ENCODE measurements at places on chromosomes 4 and X. TPM values are rescaled to one million over a fixed set of nuclear protein-coding genes. Genes with fewer than 3 reads are reported as not detected.

GRCh38 chrX:63349307-63349706, 1.8 kb downstream of the SPIN4 start:
- DNase-seq = no peak

GRCh38 chrX:38004046-38004445, 2.3 kb upstream of the SYTL5 start:
- DNase-seq = no peak

DNA sequence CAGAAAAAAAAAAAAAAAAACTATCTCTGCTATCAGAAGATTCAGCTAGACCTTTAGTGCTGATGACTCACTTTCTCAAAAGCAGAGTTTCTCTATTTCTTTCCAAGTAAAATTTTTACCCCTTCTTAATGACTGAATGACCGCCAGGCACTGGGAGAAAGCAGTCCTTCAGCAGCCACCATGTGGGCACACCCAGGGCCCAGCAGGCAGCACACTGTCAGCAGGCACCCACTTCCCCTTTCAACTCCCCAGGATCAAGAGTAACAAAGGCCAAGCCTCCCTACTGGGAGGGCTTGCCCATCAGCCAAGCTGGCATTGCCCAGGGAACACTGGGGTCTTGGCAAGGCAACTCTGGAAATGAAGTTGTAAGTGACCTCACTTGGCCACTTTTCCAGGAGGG, 201.9 kb upstream of the MAMLD1 start:
- no peak for DNase-seq

DNA sequence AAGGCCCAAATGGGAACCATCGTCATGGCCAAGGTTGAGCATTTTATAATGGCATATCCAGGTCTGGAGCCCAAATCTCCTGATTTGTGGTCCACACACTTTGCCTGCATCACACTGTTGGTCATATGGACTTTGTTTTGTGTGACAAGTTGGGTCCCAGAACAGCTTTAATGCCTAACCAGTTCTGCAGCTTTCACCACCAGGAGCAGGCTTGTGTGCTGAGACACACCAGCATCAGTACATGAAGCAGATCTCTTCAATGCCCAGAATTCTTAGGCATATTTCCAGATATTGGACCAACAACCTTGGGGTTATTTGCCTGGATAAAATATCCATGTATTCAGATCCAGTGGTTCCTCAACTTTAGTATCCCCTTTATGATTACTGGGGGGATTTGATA, 371.3 kb downstream of the FBXW7 start:
- no peak for DNase-seq

DNA sequence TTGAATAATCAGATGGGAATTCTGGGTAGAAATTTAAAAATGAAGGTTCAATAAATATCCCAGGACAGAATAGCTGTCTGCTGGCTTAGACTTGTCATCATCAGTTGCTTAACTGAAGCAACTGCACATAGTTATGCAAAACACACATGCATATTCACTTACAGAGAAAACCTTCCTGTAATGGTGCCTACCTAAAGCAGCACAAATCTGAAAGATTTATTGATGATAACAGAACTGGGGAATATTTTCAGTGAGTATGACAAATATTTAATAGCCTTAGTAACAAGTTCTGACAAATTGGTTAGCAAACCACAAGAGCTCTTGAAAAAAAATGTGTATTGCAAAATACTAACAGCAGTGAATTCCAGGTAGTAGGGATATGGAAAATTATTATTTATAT, 606.8 kb upstream of the BOD1L1 start:
- no peak for DNase-seq

- DNase-seq = no peak
These were observed 3.6 kb upstream of the NXT2 start for GRCh38 chrX:109533005-109533404.

DNA sequence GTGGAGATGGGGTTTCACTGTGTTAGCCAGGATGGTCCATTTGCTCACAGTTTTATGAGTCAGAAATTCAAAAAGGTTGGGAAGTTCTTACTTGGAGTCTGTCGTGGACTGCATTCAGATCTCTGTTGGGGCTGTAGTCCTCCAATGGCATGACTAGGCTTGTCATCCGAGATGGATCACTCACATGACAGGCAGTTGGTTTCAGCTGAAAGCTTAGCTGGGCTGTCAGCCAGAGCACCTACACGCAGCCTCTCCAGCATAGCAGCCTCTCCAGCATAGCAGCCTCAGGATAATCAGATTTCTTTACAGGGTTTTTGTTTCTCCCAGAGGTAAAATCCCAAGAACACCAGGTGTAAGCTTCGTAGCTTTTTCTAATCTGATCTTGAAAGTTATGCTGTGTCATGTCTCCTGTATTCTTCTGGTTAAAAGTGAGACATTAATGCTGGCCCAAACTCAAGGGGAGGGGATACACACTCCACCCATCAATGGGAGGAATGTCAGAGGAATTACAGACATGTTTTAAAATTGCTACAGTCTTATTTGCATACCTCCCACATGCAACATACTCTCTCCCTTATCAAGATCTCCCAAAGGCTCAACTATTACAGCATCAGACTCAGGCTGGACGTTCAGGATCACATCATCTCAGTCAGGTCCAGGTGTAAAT, 31.6 kb upstream of the SOD3 start:
- peak; percentile 58 for DNase-seq

DNA sequence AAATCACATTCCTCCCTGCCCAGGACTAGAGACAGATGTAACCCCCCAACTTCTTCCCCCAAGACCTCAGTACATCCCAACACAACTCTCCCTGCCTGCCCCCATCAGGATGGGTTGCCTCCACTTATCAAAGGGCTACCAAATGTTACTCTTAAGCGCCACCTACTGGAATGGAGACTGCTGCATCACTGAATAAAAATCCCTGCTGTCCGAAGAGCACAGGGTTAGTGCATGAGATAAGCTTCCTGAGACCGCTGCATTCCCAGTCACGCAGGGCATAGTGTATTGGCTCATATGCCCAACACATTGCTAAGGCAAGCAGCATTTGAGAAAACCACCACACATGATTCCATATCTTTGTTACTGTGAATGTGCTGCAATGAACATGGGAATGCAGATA, 544.5 kb downstream of the PPP4R3C start:
- no peak for DNase-seq

DNA sequence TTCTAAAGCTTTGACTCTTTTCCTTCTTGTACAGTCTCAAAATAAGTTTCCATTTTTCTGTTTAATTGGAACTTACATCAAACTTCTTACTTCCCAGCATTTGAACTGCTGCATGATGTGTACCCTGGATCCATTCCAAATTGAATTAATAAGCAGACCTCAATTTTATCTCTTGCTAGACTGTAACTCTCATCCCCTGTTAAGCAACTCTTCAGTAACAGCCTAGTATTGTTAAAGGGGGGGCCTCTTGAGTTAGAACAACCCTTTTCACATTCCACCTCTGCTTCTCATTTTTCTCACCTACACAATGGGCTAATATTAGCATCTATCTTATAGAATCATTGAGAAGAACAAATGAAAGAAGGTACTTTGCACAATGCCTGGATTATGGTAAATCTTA, 169.4 kb downstream of the IL1RAPL1 start:
- DNase-seq = no peak

GRCh38 chr4:35963383-35963782, 280.9 kb downstream of the ARAP2 start:
- no peak for DNase-seq

DNA sequence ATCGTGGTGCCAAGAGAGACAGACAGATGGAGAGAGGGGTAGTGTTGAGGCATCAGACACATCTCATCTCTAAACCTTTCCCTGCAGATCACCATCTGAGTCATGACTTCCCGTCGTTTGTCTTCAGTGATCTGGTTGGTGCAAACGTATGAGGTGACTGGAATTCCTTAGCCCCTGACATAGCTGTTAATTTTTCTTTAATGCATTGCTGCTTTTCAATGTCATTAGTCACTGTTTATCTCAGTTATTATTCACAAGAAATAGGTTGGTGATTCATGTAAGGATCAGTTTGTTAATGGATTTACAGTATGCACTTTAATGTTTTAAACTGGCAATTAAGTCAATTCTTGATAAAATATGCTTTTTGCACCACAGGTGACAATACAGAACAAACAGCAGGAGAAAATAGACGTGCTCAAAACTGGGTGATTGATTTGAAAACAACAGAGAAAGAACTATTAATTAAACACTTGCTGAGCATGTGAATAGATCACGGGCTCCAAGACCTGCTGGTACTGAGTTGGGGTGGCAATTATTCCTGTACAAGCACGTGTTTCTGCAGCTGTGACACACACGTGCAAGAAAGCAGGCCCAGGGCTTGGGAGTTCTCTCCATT, 1.3 kb upstream of the TMEM154 start:
- DNase-seq = no peak

- no peak for DNase-seq
These were observed 52.0 kb upstream of the WDR17 start for GRCh38 chr4:176013476-176014247.

DNA sequence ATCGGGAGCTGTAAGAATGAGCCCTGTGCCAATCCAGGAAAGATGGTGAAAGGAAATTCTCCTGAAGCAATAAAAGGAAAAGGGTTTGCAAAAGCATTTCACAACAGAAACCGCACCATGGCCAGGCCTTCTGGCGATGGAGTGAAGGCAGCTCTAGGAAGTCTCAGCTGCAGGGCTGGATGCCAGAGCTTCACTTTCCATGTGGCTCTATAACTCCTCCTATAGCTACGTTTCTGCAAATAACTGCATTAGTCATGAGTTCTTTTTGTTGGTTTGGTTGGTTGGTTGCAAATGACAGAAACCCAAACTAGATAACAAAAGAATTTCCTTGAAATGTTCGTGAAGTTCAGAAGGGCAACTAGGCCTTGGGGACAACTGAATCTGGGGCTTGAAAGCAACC, 84.6 kb downstream of the RELL1 start:
- no peak for DNase-seq

GRCh38 chr4:55296096-55296495, 49.9 kb upstream of the SRD5A3 start:
- DNase-seq = no peak

DNA sequence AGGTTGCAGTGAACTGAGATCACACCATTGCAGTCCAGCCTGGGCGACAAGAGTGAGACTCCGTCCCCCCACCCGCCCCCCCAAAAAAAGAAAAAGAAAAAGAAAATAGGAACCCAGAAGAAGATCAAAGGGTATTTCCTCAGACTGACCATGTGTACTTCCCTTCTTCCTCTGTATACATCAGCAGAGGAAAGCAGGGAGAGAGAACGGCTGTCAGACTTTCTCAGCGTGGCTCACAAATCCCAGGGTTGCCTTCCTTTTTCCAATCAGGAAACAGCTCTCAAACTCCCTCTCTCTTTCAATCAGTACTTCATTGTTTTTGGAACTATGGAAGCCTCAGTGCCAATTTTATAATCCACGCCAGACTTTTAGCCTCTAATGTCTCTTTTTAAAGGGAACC, 59.1 kb downstream of the CHRNA9 start:
- no peak for DNase-seq

- no peak for DNase-seq
These were observed 425.9 kb downstream of the RPA4 start for GRCh38 chrX:97309487-97310116.

DNA sequence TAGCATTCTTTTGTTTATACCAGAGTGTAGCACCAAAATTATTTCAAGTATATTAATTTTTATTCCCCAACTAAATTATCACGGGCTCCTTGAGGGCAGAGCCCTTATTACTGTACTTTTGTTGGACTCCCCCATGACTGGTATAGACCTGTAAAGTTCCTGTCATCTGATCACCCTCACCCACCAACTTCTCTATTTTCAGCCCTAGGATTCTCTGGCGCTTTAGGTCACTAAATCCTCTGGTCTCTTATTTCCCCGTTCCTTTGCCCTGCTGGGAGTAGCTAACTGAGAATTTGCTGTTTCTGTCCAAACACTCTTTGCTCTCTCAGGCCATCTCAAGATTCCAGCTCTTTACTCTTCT, 3.2 kb upstream of the XKRX start:
- no peak for DNase-seq

DNA sequence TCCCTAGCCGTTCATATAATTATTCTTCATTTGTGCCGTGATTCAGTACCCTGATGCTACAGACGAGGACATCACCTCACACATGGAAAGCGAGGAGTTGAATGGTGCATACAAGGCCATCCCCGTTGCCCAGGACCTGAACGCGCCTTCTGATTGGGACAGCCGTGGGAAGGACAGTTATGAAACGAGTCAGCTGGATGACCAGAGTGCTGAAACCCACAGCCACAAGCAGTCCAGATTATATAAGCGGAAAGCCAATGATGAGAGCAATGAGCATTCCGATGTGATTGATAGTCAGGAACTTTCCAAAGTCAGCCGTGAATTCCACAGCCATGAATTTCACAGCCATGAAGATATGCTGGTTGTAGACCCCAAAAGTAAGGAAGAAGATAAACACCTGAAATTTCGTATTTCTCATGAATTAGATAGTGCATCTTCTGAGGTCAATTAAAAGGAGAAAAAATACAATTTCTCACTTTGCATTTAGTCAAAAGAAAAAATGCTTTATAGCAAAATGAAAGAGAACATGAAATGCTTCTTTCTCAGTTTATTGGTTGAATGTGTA, 7.0 kb downstream of the SPP1 start:
- no peak for DNase-seq

DNA sequence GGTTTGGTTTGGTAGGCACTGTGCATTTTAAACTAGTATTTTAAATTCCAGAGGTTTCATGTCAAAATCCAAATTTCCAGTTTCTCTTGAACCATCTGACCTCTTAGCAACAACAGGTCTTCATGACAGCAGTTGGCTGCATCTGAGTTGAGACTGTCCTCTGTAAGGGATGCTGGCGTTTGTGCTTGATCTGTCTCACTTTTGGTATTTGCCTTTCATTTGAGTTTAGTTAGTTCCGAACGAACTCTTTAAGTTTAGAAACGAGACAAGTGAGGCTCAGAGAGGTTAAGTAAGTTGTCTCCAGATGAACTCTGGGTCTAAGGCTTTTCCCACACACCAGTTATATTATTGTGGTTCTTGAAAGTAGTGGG, 29.1 kb downstream of the SPARCL1 start:
- no peak for DNase-seq

DNA sequence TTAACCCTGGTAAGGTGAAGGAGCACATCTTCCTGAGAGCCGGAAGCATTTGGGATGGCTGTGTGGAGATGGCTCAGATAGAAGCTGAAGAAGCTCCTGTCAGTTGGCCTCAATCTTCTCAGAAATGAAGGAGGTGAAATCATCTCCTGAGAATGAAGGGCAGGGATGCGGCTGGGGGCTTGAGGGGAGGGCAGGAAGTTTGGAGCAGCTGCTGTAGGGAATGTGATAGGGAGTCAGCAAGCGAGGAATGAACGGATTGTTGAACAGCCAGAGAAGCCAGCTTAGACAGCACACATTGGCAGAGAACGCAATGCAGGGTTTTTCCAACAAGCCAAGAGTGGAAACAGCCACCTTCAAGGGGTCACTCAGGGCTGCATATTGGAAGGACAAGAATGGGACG, 10.0 kb downstream of the KCNE5 start:
- no peak for DNase-seq

Gene FATE1
- not detected for total RNA-seq

Gene CTAG1A
- not detected for total RNA-seq

Gene NSUN7
- total RNA-seq = 9.5 TPM

Gene FGF13
- total RNA-seq = 18.1 TPM

Gene GLRB
- 19.0 TPM for total RNA-seq

Data from breast epithelium (tissue), 4 donors.